ENCODE measurements at places on chromosomes 7 and 10.

- DNase-seq: no peak
These were observed 224.0 kb upstream of the FERD3L start for GRCh38 chr7:19369182-19369581.

GRCh38 chr7:120740348-120740747, 117.6 kb downstream of the TSPAN12 start:
- DNase-seq: no peak

DNA sequence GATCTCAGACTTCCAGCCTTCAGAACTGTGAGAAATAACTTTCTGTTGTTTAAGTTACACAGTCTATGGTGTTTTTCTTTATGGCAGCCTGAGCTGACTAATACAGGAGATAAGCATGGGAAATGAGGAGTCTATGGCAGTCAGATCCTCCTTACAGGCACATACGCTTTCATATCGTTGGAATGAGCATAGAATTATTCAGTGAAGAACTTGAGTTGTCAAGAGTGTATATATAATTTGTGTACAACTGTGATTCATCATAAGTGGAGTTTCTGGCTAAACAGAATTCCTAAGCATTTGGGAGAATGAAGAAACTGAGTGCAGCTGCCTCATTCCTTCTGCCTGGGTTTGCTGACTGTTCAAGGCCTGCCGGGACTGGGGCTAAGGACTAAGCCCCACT, 516.7 kb downstream of the ADRA2A start:
- peak; percentile 23 for DNase-seq

- no peak for DNase-seq
These were observed 357.0 kb downstream of the THSD7A start for GRCh38 chr7:11474902-11475585.

DNA sequence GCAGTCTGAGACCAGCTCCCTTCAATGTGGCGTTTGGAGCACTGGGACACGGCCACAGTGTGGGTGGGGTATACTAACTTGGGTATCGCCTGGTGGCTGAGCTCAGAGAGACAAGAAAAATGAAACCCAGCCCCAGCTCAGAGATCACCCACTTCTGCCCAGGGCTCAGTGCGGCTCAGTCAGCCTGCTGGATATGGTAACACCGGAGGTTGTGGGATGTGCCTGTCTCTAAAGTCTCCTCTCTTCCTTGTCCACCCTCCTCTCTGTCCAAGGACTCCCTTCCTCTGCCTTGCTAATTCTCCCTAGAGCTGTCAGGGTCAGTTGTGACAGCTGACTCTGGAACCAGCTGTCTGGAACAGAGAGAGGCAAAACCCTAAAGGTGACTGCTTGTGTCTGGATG, 149.1 kb downstream of the PTPN20 start:
- DNase-seq: no peak
